Spinal cord (tissue), 10 donors: ENCODE measurements at places on chromosomes 6 and 20.
A peak's percentile ranks its signal among the peaks of the same experiment; 100 is the strongest.

- DNase-seq, result no peak
Observed at GRCh38 chr20:33658929-33659328, 3.2 kb upstream of the C20orf144 start.

DNA sequence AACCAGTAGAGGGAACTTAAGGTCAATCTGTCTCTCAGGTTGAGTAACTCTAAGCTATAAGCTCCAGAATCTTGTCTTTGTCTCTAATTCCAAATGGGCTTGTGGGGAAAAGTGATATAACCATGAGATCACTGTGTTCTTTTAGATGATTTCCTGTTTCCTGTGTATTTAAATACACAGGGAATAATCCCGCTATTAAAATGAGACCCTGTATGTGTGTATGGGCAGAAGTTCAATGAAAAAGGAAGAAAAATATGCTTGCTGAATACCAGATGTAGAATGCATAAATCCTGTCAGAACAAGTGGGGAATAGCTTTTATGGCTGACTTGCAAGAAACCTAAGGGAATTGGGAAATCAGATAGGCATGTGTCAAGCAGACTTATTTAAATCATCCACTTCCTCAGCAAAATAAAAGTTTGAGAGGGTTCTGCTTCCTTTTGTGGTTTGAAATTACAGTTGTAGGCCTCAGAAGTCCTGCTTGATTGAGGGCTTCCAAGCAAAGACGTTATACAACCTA lies 164.7 kb upstream of the PDE7B start:
- DNase-seq, result peak; percentile 25

DNA sequence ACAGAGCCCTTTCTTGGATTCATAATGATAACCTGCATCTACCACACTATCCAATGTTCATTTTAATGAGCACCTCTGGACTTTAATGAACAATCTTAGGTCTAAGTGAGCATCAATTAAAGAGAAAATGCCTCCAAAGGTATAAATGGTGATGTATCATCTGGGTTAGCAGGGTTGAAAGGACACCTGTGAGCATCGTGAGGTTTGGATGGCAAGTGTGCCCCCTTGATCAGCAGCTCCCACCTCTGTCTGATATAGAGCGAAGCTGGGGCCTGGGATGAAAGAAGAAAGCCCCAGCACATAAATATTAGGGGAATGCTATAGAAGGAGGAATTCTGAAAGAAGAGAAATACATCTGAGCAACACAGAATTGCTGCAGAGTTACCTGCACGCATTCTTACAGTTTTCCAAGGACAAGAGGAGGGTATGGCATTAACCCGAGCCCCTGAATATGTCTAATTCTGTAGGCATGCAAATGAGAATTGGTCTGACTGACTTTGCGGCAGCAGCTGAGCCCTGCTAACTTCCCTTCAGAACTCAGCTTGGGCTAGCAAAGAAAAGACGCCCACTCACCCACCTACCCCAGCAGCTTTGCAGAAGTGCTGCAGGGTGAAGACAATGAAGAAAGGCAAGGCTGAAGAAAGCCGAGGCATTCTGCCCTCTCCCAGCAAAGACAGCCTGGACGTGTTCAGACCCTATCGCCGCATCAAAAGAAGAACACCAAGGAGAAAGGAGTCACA lies 136.2 kb downstream of the GMPR start:
- no peak for DNase-seq

GRCh38 chr6:103729658-103730057 lies 1130.1 kb downstream of the HACE1 start:
- no peak for DNase-seq
